T-helper 1 cell treated with Interleukin-12 subunit alpha and Interleukin-12 subunit beta and Interleukin-4 antibody, amounts not matched to agents 30 ng/mL and 1 ng/mL, for 36 hours (primary cell): ENCODE measurements at places on chromosomes 1 and 21. TPM values are rescaled to one million over a fixed set of nuclear protein-coding genes. Genes with fewer than 3 reads are reported as not detected.

The FABP3 gene
- total RNA-seq, result not detected in 2 replicates

The MAN1C1 gene
- total RNA-seq, result 9.4 and 11.0 TPM in 2 replicates

The AQP10 gene
- not detected in 2 replicates for total RNA-seq

The SPATA45 gene
- total RNA-seq, result 0.93 TPM in 1 of 2 replicates, not detected in the other

The KRTAP27-1 gene
- not detected in 2 replicates for total RNA-seq

The SPRR2B gene
- total RNA-seq, result not detected in 2 replicates

The GBP7 gene
- not detected in 2 replicates for total RNA-seq

The ARF1 gene
- 360 and 366 TPM in 2 replicates for total RNA-seq

The MYBPH gene
- not detected in 2 replicates for total RNA-seq

The LCE1A gene
- total RNA-seq, result not detected in 2 replicates

The SPRR5 gene
- total RNA-seq, result not detected in 2 replicates

The CD1C gene
- 0.24 and 0.25 TPM in 2 replicates for total RNA-seq

The PAQR6 gene
- 5.7 and 8.3 TPM in 2 replicates for total RNA-seq

The KCNH1 gene
- total RNA-seq, result not detected in 2 replicates

The ATP1A2 gene
- total RNA-seq, result not detected in 2 replicates

The EIF4G3 gene
- total RNA-seq, result 55.2 and 58.2 TPM in 2 replicates

The BATF3 gene
- total RNA-seq, result 65.8 and 75.3 TPM in 2 replicates

The KMO gene
- not detected in 2 replicates for total RNA-seq

The TMEM35B gene
- total RNA-seq, result 34.5 and 35.1 TPM in 2 replicates

The CYP4A22 gene
- not detected in 2 replicates for total RNA-seq

The CELA2B gene
- not detected in 2 replicates for total RNA-seq

The FCRL5 gene
- total RNA-seq, result not detected in 2 replicates

The TACSTD2 gene
- total RNA-seq, result not detected in 2 replicates

The OLFML2B gene
- not detected in 2 replicates for total RNA-seq

The OR2L5 gene
- not detected in 2 replicates for total RNA-seq

The NR1I3 gene
- not detected in 2 replicates for total RNA-seq

The NIBAN1 gene
- total RNA-seq, result 49.8 and 53.2 TPM in 2 replicates

The DCST1 gene
- not detected in 2 replicates for total RNA-seq

The KPNA6 gene
- total RNA-seq, result 72.7 and 73.6 TPM in 2 replicates

The LRRC53 gene
- not detected in 2 replicates for total RNA-seq

The DNAJC6 gene
- 13.0 and 14.0 TPM in 2 replicates for total RNA-seq

The OR2L13 gene
- total RNA-seq, result not detected in 2 replicates

The EXOSC10 gene
- 77.4 and 86.2 TPM in 2 replicates for total RNA-seq

The EXTL1 gene
- total RNA-seq, result not detected in 2 replicates

The IFNGR2 gene
- 4.1 and 4.2 TPM in 2 replicates for total RNA-seq

The SPATA46 gene
- not detected in 2 replicates for total RNA-seq

The BMP8B gene
- 0.12 and 0.22 TPM in 2 replicates for total RNA-seq

The SGIP1 gene
- not detected in 2 replicates for total RNA-seq

The CD1B gene
- not detected in 2 replicates for total RNA-seq

The KCNJ9 gene
- total RNA-seq, result not detected in 2 replicates

The GOLT1A gene
- not detected in 2 replicates for total RNA-seq

The ADAMTS1 gene
- total RNA-seq, result 7.1 and 7.4 TPM in 2 replicates

The OLFML3 gene
- total RNA-seq, result 0.27 TPM in 2 replicates

The CD5L gene
- total RNA-seq, result not detected in 2 replicates

The SH2D5 gene
- 0.07 and 0.32 TPM in 2 replicates for total RNA-seq

The WDR4 gene
- total RNA-seq, result 36.7 and 38.4 TPM in 2 replicates

The LIPI gene
- total RNA-seq, result not detected in 2 replicates

The ADCY10 gene
- total RNA-seq, result 0.07 and 0.46 TPM in 2 replicates

The PPM1J gene
- 0.10 TPM in 1 of 2 replicates, not detected in the other for total RNA-seq

The TMPRSS15 gene
- not detected in 2 replicates for total RNA-seq

The MNDA gene
- not detected in 2 replicates for total RNA-seq
